ENCODE measurements at places on chromosomes 1 and 21.
A peak's percentile ranks its signal among the peaks of the same experiment; 100 is the strongest.

GRCh38 chr1:234302354-234302962 is 70.8 kb upstream of the COA6 start:
- no peak for DNase-seq

GRCh38 chr1:58679463-58679862 is 20.4 kb downstream of the MYSM1 start:
- DNase-seq, result no peak

- DNase-seq, result no peak
Observed at GRCh38 chr1:234535218-234535617, 56.2 kb upstream of the TARBP1 start.

GRCh38 chr1:202361701-202362100 is 13.2 kb downstream of the PPP1R12B start:
- no peak for DNase-seq

DNA sequence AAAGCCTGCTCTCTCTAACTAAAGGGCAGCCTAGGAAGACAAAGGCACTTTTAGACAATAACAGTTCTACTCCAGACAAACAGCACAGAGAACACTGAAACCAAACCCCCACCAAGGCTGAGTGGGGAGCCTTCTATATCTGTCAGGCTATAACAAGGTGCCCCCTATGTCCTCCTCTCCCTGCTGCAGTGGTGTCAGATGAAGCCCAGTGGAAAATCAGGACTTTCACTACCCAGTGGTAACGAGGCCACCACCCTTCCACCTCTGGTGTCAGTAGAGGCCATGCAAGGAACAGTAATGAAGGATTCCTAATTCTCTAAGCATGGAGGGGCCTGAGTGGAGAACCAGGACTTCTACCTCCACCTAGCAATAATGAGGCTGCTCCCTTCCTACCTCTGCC is 83.7 kb downstream of the ZSWIM5 start:
- no peak for DNase-seq

DNA sequence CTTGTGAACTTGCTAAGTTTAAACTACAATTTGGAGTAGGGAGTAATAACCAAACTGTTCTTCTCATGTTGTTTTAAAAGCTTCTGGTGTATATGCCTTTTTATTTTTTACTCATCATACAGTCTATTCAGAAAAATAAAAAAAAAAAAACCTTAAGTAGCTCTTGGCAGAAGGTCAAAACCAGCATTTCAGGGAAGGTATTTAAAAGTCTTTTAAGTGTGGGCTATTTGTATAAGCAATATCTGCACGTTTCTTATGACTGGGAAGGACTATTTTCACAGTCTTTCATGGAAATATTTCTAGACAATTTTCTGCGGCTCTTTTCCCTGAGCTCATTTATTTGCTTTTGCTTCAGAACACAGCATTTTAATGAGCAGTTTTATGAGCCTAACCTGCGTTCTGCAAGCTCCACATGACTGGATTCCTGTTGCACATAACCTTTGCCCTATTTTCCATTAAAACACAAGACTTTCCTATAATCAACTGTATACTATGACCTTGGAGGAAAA is 60.9 kb upstream of the C1orf105 start:
- peak; percentile 62 for DNase-seq

DNA sequence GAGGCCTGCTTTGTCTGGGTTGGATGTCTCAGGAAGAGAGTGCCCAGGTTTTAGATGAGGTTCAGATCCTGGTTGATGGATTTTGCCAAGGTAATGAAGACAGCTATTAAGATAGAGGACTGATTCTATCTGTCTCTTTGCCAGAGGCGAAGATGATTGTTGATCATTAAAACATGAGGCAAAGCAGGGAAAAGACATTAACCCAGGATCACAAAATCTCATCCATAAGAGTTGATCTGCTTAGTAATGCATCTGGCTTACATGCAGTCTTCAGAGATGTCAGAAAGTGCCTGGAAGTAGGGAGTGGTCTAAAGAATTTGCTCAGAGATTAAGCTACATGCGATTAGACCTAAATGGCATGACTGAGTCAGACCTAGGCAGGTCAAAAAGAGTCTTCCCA is 229.6 kb upstream of the PLD5 start:
- DNase-seq, result no peak

GRCh38 chr1:43366179-43366578 is 1.6 kb downstream of the ELOVL1 start:
- no peak for DNase-seq

GRCh38 chr1:86706018-86706635 is 1.8 kb downstream of the SH3GLB1 start:
- DNase-seq, result peak; percentile 29

- DNase-seq, result no peak
Observed at GRCh38 chr1:30596470-30596869, 126.9 kb downstream of the MATN1 start.

GRCh38 chr21:38244885-38245869 is 11.6 kb upstream of the KCNJ15 start:
- peak; percentile 98 for DNase-seq

- no peak for DNase-seq
Observed at GRCh38 chr1:70552662-70553566, 141.8 kb downstream of the CTH start.

GRCh38 chr1:64098846-64099582 is 104.4 kb upstream of the UBE2U start:
- DNase-seq, result no peak

- peak; percentile 33 for DNase-seq
Observed at GRCh38 chr1:207981976-207982375, 71.1 kb upstream of the CD34 start.

- no peak for DNase-seq
Observed at GRCh38 chr1:157715736-157716135, 15.2 kb upstream of the FCRL3 start.

DNA sequence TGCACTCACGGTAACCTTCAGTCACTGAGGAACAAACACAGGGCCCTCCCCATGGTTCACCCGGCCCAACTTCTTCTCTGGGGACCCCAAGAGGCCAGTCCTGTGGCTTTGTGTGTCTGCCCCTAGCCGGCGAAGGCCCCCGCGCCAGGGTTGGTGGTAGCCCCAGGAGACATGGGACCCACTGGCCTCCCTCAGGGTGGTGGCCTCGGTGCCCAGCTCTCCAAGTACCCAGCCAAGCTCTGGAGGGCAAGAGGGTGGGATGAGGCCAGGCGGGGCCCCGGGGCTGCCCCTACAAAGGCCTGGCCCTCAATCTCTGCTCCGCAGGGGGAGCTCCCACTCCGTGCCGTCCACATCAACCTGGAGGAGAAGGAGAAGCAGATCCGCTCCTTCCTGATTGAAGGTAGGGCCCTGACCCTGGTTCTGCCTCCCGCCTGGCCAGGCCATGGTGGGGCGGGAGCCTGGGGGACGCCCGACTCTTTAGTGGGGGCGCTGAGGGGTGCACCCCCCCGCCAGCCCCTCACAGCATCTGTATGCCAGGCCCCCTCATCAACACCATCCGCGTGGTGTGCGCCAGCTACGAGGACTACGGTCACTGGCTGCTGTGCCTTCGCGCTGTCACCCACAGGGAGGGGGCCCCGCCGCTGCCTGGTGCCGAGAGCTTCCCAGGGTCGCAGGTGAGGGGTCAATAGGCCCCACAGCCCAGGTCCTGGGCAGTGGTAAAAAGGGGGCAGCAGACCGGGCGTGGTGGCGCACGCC is 5.6 kb downstream of the PLEKHN1 start:
- no peak for DNase-seq

- DNase-seq, result peak; percentile 92
Observed at GRCh38 chr1:172826096-172826741, 167.3 kb downstream of the FASLG start.

DNA sequence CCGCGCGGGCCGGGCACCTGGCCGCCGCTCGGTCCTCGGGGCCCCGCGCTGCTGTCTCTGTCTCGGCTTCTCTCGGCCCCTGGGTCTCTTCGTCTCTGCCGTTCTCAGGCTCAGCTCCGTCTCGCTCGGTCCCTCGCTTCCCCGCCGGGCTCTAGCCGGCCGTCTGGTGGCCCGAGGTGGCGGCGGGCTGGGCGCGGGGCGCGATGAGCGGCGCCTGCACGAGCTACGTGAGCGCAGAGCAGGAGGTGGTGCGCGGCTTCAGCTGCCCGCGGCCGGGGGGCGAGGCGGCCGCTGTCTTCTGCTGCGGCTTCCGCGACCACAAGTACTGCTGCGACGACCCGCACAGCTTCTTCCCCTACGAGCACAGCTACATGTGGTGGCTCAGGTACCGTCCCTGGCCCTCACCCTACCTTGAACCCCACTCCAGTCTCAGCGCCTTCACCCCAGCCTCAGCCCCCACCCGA is 355 bp downstream of the SHISAL2A start:
- DNase-seq, result peak; percentile 30

- DNase-seq, result no peak
Observed at GRCh38 chr1:23897083-23897482, 16.1 kb downstream of the CNR2 start.

DNA sequence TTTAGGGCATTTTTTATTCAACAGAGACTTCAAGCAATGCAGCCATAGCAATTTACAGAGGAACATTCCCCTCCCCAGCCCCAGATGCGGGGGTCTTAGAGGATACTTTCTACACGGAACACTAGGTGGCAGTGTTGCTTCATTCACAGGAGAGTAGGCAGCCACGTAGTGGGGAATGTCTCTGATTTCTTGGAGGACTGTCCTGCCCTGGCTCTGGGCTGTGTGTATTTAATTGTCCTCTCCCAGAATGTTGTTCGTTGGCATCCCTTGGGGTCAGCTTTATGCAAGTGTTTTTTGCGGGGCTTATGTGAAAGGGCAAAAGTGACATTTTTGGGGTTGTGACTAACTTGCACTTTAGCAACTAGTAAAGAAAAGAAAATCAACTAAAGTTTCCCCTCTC is 96.9 kb downstream of the PAPPA2 start:
- peak; percentile 86 for DNase-seq

DNA sequence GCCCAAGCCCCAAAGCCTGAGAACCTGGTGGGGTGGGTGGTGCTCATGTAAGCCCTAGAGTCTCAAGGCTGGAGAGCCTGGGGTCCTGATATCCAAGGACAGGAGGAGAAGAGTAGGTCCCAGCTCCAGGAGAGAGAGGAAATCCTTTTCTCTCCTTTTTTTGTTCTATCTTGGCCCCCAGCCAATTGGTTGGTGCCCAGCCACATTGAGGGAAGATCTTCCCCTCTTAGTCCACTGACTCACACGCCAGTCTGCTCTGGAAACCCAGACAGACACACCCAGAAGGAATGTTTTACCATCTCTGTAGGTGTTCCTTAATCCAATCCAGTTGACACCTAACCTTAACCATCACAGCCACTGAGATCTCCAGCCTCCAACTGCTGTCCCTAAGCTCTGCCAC is 16.2 kb upstream of the LIN9 start:
- peak; percentile 58 for DNase-seq

GRCh38 chr21:39453571-39454179 is 1.9 kb downstream of the SH3BGR start:
- no peak for DNase-seq

GRCh38 chr1:247357781-247358211 is 26.1 kb upstream of the ZNF496 start:
- peak; percentile 67 for DNase-seq

DNA sequence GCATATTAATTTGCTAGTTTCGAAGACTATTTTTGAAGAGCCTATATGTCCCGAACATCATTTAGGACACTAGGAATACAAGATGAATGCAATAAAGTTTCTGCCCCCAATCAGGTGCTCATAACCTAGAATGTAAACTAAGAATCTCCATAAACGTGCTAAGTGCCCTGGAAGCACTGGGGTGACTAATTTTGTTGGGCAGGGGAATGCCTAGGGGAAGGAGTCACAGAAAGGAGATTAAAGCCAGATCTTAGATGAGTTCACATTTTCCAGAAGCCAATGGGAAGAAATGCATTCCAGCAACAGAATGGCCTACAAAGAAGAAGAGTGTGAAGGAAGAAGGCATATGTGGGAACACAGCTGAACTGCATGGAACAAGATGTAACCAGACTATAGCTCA is 19.5 kb downstream of the SCYL3 start:
- DNase-seq, result peak; percentile 92

DNA sequence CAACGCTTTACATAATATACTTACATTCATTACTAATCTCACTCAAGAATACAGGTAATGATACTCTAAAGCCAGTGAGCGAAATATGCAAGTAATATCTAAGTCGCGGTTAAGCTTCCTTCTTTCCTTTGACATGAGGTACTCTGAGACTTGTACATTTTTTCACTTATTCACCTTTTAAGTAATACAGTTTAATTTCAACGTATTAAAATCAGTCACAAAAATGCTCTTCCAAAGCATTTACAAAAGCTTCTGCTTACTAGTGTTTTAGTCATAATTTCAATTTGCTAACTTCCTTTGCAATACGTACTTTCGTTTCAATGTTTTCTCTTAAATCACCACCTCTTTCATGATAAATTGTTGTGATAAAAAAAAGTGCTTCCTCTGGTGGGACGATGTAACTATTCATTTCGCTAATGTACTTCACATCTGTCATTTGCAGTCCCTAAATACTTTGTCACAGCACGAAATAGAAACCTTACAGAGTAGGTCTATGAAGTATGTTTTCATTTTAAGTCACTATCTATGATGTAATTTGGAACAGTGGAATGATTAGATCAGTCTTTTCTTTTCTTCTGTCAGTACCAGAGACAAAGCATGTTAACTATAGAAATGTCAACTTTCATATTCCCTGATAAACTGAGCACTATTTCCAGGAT is 34.0 kb upstream of the ADGRL4 start:
- peak; percentile 47 for DNase-seq

DNA sequence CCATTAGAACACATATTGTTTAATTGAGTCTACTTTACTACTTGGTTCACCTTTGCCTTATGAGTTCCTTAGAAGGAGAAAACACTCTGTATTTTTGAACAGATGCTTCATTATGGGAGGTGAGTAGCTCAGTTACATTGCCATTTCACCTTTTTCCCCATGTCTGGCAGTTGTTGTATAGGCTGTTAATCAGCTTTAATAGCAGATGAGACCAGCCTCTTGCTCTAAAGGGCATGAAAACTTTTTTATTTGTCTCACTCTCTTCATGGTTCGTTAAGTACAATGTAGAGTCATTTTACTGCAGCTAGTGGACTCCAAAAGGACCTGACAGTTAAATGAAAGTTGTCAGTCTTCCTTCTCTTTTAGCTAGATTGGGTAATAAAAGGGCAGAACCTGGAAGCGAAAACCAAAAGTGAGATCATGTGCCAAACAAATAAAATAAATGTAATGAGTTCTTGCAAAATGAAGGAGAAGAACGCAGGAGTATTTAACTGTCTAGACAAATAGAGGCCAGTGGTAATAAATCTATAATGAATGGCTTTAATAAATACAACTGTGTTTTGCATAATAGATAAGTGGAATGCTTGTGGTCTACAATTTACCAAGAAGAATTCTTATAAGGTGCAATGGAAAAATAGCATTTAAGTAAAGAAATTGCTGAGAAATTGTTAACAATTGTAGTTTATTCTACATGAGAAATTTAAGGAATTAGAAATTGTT is 180.0 kb upstream of the NEGR1 start:
- DNase-seq, result no peak

- DNase-seq, result no peak
Observed at GRCh38 chr1:164614316-164614715, 55.3 kb downstream of the PBX1 start.

DNA sequence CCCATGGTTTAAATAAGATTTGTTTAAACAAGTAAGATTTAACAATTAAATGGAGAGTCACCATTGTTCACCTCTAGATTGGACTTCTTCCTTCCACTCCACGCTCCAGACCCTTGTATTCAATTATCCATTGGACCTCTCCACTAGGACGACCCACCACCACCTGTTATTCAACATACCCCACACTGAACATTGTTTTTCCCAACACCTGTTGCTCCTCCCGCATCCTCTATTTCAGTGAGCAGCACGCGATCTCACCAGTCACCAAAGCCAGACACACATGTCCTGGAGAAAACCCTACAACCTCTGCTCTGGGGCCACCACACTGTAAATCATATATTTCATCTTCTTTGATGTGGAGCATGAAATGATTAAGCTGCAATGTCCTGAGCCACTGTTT is 28.6 kb downstream of the ATP8B2 start:
- no peak for DNase-seq

- no peak for DNase-seq
Observed at GRCh38 chr21:17340081-17340480, 172.8 kb upstream of the CXADR start.

All from GM23248 (cell line).